ENCODE measurements at places on chromosomes 3 and 15.

- DNase-seq, result no peak
Observed at GRCh38 chr3:184749168-184749744, 37.4 kb upstream of the MAGEF1 start.

DNA sequence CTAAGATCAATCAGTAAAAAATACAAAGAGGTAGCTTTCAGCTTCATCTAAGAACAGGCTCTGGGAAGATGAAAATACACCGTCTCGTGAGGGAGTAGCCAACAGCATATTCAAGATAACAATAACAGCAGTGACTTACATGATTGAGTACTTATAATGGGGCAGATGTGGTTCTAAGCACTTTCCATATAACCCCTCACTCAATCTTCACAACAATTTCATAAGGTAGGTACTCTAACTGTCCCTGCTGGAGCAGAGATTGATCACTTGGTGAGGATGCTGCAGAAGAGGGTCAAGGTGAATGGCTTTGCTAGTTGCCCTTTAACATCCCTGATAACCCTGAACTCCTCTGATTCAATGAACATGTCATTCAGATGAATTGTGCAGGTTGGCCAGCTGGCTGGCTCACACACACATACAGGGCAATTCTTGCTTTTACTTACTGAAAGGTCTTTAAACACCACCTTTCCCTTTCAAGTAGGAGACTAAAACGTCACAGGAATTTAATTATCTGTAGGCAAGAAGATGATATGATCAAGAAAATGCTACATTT lies 984.2 kb upstream of the CFAP20DC start:
- no peak for DNase-seq

- no peak for DNase-seq
Observed at GRCh38 chr3:134342259-134342658, 32.0 kb downstream of the AMOTL2 start.

DNA sequence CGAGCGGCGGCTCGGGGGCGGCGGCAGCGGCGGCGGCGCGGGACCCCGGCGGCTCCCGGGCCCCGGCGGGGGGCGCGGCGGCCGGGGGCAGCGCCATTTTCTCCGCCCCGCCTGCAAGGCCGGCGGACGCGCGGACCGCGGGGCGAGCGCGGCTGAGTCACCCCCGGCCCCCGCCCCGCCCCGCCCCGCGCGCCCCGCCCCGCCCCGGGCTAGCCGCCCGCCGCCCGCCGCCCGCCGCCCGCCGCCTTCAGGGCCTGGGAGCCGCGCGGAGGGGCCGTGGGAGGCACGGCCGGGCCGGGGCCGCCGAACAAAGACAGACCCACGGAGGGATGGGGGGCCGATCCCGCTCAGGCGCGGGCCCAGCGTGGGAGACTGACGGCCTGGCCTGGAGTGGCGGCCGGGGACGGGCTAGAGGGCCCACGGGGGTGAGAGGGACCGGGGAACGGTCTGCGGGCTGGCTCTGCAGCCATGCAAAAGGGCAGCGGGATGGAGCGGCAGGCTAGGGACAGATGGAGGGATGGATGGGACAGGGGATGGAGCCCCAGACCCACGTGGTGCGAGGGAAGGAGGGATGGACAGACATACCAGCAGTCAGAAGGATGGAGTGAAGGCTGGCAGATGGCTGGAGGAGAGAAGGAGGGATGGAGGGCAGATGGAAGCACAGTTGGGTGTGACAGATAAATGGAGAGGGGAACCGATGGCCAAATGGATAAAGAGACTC lies at the start of gene EIF4E3:
EIF4E3 (minus strand) TSS at position 132 of the 721 bp plus-strand sequence; CDS start at position 97, 35 bp downstream.
- DNase-seq, result peak; percentile 23

DNA sequence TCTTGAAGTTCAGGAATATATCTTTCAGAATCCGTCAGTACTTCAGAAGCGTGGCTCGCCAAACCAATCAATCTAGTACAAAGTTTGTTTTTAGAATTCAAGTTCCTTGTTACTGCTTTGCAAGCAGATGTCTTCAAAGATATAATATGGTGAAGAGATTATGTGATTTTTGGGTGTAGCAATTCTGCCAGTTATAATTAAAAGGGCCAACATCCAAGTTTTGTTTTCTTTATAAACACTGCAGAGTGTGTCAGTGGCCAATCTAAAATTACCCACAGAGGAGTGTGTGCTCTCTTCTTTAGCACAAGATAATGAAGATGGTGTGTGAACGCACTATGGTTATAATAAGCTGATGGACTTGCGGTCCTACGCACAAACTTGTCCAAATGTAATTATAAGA lies 493.6 kb upstream of the MDFIC2 start:
- no peak for DNase-seq

DNA sequence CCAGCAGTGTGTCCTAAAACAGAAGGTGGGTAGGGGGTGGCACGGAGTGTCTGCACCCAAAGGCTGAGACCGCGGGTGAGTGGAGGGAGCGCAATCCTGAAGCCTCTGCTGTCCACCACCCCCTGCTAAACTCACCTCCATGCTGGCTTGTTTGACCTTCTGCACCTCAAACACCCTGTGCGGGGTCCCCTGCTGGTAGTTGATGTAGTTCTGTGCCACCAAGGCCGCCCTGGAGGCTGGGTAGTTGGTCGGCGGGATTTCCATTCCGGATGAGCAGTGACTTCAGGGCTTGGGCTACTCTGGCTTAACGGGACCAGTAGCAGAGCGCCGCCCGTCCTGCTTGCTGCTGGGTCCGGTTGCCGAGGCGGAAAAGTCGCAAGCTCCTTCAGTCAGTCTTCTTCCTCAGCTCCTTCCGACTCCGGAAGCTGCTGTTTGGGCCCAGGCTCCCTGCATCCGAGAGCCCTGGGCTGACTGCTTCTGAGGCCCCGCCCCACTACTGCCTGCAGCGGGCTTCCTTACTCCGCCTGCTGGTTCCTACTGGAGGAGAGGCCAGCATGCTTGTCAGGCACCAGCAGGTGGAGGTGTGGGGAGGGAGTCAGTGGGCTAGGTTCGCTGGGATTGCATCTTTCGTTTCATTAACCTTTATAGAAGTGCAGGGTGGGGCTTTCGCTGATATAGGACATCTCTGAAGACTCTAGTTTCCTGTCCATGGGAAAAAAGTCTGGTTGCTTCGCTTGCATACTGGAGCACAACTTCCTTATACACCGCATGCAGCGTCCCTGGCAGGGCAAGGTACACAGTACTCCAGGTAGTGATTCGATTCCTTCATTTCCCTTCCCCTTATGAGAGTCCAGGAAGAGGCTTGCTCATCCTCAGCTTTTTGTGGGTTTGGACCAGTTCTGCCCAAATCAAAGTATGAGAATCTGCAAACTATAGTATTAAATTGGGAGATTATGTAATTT lies at the start of gene LXN:
LXN (minus strand) TSS at position 434 of the 962 bp plus-strand sequence; CDS start at position 264, 170 bp downstream.
- DNase-seq, result peak; percentile 83

DNA sequence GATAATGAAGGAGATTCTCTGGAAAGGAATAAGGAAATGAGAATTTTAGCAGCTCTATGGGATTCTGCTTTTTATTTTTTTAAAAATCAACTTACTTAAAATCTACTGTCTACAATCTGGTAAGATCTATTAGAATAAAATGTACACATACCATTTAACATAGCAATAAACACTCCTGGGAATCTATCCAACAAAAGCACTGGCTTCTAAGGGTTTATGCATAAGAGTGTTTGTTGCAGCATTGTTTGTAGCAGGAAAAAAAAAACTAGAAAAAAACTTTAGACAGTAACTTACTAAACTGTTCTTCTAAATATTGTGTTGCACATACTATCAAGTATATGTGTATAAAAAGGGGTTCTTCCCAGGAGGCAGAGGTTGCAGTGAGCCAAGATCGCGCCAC lies 15.7 kb upstream of the RBP1 start:
- peak; percentile 54 for DNase-seq

GRCh38 chr3:86180696-86181095 lies 810.3 kb downstream of the VGLL3 start:
- no peak for DNase-seq

GRCh38 chr3:733313-733712 lies 359.5 kb upstream of the CNTN6 start:
- DNase-seq, result no peak

GRCh38 chr3:186133980-186134379 lies 25.1 kb upstream of the ETV5 start:
- DNase-seq, result no peak

GRCh38 chr3:13085081-13085845 lies 12.0 kb upstream of the IQSEC1 start:
- DNase-seq, result no peak

DNA sequence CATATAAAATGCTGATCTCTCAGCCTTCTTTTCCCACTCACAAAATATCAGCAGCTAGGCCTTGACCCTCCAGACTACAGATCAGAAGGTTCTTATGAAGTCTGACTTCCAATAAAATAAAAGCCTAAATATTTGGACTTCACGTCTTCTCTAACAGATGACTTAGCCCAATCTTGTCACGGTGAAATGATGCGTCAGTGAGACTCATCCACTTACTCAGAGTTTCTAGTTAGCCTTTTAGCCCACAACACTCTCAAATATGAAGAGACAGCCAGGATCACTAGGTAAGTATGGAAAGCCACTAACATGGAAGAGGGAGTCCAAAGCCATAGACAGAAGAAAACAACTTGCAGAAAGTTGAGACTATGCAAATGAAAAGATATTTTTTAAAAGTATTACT lies 601.2 kb downstream of the PYDC2 start:
- DNase-seq, result no peak

DNA sequence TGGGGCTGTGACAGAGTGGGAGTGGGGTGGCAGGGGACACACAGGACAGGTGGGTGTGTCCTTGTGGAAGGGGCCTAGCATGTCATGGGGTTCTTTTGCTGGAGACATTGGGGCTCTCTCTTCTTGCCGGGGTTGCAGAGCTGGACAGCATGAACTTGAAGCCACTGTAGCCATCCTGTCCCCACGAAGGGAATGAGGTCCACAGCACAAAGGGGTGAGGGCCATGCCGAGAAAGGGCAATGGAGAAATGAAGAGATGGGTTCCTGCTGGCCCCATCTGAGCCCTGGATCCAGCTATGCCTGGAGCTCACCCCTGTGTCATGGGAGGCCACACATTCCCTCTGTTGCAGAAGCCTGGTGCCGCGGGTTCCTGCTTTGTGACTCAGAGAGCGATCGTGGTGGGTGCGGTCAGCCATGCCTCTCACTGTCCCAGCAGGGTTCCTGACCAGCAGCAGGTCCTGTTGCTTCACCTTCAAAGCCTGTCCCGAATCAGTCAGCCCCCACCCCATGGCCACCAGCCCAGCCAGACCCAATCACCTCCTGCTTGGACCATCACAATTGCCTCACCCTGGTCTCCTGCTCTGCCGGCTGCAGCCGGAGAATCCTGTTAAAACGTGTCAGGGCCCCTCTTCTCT lies 50.0 kb downstream of the DNAJB8 start:
- DNase-seq, result peak; percentile 89

GRCh38 chr3:114207768-114208167 lies 28.9 kb upstream of the DRD3 start:
- no peak for DNase-seq

DNA sequence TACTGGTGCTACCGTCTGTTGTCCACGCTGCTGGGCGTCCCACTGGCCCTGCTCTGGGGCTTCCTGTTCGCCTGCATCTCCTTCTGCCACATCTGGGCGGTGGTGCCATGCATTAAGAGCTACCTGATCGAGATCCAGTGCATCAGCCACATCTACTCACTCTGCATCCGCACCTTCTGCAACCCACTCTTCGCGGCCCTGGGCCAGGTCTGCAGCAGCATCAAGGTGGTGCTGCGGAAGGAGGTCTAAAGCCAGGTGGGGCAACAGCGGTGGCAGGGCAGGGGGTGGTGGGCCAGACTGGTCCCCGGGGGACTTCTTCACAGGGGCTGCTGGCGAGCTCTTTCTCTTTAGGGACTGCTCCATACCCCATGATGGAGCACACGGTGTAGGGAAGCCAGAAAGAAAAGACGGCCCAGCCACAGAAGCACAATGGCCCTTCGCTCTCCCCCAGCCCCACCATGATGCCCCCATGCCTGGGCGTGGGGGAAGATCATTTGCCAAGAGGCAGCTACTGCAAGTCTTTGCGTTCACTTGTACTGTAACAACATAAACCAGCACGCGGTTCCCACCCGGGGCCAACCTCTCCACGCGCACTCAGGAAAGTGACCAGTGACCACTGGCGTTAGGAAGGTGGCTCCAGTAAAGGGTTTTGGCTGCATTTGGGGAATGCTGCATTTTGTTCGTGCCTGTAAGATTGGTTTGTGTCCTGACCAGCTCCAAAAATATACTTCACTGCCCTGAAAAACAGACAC lies 12.2 kb downstream of the CAV3 start:
- DNase-seq, result no peak

DNA sequence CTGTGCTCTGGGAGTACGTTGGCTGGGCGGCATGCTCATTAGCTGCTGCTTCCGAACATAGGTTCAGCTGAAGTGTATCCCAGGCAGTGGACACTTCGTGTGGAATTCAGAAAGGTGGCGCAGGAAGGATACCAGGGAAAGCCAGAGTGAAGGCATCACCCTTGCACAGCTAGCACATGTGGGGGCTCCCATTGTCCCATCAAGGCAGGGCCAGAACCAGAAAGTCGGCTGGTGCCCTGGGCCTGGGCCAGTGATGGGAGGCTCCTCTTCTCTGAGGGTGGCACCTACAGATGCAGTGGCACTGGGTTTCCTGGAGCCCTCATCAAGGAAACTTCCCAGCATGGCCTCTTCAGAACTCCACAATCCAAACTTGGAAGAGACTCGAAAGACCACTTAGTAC lies 56.6 kb downstream of the PGPEP1L start:
- DNase-seq, result no peak

GRCh38 chr3:45664578-45664977 lies 24.6 kb upstream of the SACM1L start:
- no peak for DNase-seq

GRCh38 chr3:130263708-130264107 lies 81.8 kb upstream of the COL6A5 start:
- DNase-seq, result no peak

GRCh38 chr3:48241796-48242455 lies 1.0 kb downstream of the ZNF589 start:
- no peak for DNase-seq

DNA sequence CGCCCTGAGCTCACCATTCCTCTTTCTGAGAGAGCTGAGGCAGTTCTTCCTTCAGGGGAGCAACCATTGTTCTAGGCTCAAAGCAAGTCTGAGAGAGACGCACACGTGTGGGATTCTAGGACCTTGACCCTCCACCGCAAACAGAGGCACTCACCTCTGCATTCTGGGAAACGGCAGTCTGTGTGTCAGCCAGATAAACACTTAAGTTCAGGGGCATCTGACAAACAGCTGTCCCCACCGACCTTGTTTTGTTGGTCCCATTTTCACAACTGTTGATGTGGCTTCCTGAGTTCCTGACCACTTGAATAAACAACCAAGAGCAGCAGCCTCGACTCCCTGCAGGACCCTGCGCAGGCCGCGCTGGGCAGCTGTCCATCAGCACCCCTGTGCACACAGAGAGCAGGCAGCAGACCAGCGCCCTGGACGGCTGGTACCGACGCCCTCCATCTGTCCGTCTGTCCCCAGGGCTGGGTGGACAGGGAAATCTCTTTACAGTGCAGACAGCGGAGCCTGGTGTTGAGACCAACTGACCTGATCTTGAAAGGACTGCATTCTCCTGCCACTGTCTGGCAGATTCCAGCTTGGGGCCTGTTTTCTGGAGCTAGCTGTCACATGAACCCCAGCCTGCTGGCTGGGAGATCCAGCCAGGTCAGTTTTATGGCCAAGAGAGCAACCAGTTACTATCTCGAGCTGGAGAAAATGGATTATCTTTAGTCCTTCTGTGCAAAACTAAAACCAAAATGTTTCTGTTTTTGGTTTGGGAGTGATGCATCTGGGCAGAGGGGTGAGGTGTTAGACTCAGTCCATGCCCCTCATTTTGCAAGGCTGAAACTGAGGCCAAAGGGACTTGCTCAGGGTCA lies 64.2 kb downstream of the FAM43A start:
- DNase-seq, result no peak
